Brain (organoid and tissue), 16 donors: ENCODE measurements at places on chromosomes 1 and 21.
A peak's percentile ranks its signal among the peaks of the same experiment; 100 is the strongest.

DNA sequence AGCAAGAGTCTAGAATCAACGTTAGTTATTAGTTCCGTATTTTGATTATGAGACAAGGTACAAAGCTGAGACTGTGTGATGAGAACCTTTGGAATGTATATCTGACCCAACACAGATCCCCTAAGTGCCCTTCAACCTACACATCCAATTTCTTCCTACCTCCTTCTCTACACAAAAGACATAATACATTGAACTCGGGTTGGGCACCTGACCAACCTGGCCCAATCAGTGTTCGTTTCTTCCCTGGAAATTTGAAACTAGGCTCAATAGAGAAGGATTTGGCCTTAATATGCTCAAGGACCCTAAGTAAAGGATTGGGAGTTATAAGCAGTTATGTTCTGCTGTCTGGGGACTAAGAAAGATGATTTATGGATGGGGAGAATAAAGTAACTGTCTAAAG, 12.1 kb downstream of the ITSN1 start:
- DNase-seq = no peak

- no peak for DNase-seq
Observed at GRCh38 chr1:152013664-152014237, 20.1 kb upstream of the S100A10 start.

DNA sequence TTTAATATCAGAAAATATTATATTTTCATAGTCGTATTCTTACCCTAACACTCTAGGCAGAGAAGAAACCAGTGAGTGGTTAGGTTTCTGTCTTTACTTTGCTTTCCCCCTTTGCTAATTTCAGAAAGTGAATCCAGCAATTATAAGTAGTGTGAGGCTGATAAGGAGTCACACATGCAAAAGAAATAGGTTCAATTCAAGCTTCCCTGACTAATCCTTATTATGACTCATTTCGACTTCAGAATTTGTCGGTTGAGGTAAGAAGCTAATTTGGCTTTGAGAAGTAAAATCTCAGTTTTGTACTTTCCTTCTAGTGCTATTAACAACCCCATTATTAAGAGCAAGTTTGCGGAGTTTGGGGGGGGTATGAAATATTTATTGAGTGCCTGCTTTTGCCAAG, 22.4 kb downstream of the ESRRG start:
- DNase-seq = no peak

GRCh38 chr1:84759756-84760155, 69.5 kb upstream of the SSX2IP start:
- no peak for DNase-seq

- no peak for DNase-seq
Observed at GRCh38 chr21:32914424-32915039, 111.2 kb upstream of the OLIG2 start.

DNA sequence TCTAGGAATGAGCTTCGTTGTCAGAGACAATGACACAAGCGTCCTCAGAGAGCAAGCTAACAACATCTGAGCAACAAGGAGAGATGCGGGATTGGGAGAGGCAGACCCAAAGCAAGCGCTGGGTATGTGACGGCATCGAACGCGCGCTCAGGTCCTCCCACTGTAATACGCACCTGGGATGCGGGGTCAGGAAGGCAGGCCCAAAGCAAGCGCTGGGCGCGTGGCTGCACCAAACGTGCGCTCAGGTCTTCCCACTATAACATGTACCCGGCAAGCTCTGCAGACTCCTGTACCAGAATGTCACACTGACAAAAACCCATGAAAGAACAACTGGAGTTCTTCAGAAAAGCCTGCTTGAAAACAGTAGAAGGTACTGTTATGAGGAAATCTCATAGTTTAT, 653.8 kb downstream of the SMYD3 start:
- no peak for DNase-seq

DNA sequence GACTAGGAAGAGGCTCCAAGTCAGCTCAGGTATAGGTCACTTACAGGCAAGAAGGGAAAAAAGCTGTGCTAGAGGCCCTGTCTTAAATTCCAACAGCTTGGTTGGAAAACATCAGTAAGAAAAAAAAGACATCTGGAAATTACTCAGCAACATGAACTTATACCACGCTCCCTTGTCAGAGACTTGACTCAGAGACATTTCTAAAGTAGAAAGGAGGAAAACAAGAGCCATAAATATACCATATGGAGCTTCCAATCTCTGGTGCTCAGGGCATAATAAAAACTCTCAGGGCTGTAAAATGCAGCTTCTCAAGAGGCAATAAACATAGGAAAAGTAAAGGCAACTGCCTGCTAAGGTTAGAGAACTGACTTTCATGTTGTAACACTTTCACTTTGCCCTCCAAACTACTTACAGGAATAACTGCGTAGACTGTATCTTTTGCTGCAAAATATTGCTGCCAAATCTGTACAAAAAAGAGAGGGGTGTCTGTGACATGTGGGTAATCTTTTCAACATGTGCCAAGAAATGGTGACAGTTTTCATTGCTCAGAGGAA, 14.7 kb downstream of the ATPAF1 start:
- DNase-seq = no peak

GRCh38 chr1:66624412-66625060, 90.6 kb downstream of the SGIP1 start:
- DNase-seq = no peak

- no peak for DNase-seq
Observed at GRCh38 chr1:37161171-37161570, 126.9 kb upstream of the GRIK3 start.

- DNase-seq = no peak
Observed at GRCh38 chr21:33042812-33043211, 17.1 kb downstream of the OLIG2 start.

DNA sequence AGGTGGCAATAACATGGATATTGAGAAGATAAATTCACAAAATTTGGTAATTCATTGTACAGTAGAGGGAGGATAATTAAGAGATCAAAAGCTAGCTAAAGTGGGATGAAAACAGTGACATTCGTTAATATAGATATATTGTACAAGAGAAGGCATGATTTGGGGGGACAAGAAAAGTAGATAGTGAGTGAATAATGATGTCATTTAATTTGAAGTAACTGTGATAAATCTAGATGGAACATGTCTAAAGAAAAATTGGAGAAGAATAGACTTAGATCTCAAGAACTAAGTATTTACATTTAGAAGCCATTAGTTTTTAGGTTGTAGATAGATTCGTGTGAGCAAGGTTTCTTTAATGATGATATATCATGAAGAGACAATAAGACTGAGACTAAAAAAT, 594.0 kb upstream of the RGS18 start:
- no peak for DNase-seq

- DNase-seq = no peak
Observed at GRCh38 chr1:3869751-3870301, 12.6 kb downstream of the DFFB start.

DNA sequence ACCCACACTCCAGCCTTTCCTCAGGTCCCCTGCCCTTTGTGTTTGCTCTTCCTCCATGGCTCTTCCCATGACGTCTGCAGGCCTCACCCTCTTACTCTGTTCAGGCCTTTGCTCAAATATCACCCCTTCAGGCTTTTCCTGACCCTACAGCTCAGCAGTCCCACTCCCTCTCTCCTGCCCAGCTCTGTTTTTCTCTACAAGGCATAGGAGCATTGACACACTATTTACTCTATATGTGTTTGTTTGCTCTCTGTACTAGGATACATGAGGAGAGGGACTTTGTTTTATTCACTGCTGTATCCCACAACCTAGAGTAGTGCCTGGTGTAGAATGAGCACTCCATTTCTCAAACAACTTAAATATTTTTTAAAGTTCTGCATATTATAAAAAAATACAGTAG, 107.4 kb upstream of the COA6 start:
- DNase-seq = no peak

GRCh38 chr1:37477198-37477931, 3.0 kb downstream of the ZC3H12A start:
- peak; percentile 31 for DNase-seq

GRCh38 chr1:94324178-94324544, 86.8 kb upstream of the ARHGAP29 start:
- DNase-seq = no peak

DNA sequence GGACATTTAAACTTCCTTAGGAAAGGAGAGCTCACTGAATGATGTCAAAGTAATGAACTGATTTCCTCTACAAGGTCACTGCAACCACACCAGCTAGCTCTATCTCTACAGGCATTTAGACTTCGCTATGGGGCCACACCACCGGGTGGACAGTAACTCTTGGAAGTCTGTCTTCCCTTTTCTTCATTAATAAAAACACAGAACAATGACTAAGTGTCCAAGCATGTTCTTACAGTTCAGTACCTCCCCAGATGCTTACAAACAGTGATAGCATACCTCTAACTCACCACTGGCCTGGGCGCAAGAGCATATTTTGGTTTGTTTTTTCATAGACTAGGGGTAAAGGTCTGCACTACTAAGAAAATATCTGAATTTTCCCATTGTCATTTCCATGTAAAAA, 54.6 kb downstream of the SIM2 start:
- DNase-seq = no peak

GRCh38 chr1:209307846-209308245, 275.7 kb upstream of the CAMK1G start:
- DNase-seq = no peak

DNA sequence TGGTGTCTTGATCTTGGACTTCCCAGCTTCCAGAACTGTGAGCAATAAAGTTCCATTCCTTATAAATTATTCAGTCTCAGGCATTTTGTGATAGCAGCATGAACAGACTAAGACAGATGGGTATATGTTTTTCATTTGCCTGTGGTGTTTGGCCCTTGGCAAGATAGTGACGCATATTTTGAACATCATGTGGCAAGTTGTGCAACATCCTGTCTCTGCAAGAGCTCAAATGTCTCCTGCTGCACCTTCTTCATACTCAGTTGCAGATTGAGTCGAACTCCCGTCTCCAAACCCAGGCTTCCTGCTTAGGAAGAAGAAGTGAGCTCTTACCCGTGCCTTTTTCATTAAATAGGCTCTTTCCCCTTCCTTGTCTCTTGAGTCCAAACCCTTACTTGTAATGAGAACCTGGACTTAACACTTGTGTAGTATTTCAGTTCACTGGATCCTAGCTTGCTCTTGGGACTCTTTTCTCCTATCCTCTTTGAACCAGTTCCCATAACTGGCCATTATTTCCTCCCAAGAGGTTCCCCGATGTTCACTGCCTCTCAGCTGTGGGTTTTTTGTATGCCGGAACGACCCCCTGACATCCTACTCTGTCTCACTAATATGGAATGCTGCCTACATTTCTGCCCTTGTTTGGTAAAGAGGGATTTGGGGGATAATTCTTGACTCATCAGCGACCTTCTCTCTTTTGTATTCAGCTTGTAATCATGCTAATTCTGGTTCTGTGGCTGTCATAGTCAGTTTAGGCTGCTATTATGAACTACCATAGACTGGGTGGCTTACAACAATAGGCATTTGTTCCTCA, 125.0 kb upstream of the KCNK2 start:
- no peak for DNase-seq

- DNase-seq = peak; percentile 40
Observed at GRCh38 chr1:204445860-204446412, 34.3 kb upstream of the PPP1R15B start.

DNA sequence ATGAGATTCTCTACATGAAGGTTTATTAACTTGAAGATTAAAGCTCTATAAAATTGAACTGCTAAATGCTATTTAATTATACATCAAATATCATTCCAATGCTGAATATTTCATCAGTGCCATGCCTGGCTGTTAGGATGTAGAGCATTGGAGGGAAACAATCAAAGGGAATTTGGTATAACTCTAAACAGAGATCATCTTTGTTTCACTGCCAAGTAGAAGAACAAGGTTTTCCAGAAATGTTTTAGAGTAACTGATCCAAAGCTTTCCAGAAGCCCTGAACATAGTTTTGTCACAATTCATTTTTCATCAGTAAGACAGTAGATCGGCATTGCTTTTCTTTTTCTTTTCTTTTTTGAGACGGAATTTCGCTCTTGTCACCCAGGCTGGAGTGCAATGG, 5.9 kb upstream of the DSTYK start:
- no peak for DNase-seq

DNA sequence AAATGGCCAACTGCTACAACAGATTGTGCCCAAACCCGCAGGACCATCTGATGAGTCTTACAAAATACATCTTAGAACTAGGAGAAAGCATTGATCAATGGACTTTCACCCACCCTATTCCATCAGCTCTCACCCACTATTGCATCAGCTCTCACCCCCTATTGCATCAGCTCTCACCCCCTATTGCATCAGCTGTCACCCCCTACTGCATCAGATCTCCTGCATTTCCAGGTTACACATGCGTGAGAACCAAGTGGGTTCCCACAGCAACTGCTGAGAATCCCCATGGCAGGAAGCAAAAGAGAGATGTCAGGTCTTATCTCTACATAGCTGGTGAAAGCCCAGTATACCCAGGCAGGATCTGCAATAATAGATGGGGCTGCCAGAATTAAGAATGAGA, 533.5 kb downstream of the LTN1 start:
- no peak for DNase-seq

DNA sequence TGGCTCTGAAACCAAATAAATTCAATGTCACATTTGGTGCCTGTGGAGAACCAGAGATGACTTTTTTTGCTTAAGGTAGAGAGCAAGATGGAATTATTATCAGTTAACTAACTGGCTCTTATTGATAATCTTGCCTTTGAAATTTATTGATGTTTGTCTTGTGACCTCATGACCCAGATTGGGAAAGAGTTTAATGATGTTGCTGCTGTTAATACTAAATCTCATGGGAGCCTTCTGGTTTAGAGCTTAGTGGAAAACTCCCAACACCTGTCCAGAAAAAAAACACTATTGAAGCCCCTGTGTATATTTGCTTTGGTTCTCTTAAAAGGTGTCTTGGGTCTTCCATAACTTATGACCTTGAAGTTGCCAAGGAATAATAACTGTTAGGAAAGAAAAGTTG, 9.9 kb downstream of the CHTOP start:
- DNase-seq = no peak

DNA sequence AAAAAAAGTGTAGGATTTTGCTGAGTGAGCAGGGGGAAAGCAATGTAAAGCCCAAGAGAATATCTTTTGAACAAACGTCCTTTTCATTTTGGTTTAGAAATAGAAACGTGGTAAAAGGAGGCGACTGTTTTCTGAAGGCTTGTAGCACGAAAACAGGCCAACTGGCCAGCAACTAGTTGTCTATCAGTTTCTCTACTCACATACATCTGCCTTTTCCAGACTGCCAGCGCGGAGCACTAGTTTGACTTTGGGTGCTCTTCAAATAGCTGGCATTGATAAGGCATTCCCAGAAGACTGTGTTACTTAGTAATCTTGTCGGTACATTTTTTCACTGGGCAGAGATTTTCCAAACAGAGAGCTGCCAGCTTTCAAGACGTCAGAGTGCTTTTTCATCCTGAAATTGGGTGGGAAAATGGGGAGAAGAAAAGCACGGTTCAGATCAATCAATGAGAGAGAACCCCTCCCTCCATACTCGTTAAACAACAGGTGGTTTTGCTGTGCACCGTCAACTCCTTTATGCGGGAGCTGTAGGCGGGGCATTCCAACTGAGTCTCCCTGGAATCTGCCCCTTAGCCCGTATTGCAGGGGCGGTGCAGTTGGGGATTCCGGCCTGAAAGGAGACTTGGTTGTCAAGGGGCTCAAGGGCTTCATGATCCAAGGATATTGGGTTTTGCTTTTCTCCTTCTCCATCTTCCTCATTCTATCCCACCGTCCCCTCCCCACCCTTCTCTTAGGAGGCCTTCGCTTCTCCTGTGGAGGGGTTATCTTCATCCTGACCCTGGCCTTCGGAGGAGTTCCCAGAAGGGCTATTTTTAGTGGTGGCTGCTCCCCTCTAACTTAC, 884 bp upstream of the LRRC8C start:
- DNase-seq = peak; percentile 61
